ENCODE measurements at places on chromosomes 2 and 18.

GRCh38 chr2:119234021-119235019 is 10.7 kb downstream of the STEAP3 start:
- DNase-seq: no peak

GRCh38 chr2:33526132-33526531 is 49.7 kb downstream of the RASGRP3 start:
- DNase-seq: no peak

DNA sequence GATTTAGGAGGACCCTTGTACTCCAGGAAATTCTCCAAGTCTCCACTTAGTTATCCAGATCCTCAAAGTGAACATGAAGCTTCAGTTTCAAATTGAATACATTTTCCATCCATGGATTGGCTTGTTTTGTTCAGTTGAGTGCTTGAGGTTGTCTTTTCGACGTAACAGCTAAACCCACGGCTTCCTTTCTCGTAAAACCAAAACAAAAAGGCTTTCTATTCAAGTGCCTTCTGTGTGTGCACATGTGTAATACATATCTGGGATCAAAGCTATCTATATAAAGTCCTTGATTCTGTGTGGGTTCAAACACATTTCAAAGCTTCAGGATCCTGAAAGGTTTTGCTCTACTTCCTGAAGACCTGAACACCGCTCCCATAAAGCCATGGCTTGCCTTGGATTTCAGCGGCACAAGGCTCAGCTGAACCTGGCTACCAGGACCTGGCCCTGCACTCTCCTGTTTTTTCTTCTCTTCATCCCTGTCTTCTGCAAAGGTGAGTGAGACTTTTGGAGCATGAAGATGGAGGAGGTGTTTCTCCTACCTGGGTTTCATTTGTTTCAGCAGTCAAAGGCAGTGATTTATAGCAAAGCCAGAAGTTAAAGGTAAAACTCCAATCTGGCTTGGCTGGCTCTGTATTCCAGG is at the start of gene CTLA4:
TSS of gene CTLA4 (plus strand) at position 211 of the 640 bp plus-strand sequence. CDS start at position 383, 172 bp downstream.
- peak; percentile 28 for DNase-seq

DNA sequence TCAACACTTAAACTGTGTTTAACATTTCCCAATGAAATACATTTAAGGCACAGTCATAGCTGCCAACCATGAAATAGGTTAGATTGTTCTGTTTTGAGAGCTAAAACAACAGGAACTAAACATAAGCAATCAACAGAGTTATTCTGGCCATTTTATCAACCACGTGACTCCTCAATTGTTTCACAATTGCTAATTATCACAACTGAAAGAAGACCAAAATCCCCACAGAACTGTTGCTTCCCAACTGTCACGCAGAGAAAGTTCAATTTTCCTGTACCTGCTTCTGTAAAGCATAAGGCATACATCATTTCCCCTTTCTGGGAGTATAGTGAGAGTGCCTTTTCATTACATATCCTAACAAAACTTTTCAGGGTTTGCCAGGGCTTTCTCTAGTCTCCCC is 248.6 kb downstream of the EPHA4 start:
- no peak for DNase-seq

- DNase-seq: no peak
Measured at GRCh38 chr2:208645226-208645625, 238.6 kb downstream of the PTH2R start.

DNA sequence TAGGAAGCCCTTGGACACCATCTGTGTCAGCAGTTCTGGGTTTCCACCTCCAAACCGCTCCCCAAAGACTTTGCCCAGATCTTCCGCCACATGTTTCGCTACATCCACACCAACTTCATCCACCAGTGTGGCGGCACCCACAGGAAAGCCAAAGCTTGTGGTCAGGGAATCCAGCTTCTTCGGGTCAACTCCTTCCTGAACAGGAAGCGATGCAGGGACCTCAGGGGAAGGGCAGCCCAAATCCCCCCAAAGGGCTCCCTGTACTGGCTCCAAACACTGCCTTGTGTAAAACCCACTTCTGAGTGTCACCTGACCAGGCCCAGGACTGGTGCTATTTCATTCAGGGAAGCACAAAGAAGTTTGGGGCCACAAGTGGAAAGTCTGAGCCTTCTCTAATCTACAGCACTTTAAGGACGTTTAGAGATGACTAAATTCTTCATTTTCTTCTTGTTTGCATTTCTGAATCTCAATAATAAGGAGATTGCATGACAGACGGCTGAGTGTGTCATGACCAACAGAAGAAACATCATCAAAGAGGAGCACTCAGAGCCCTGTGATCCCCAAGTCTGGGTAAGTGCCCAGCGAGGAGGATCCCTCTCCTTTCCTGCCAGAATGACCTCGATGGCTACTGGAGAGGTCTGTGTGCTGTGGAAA is 20.8 kb downstream of the GAREM2 start:
- DNase-seq: no peak

GRCh38 chr2:85248773-85249509 is 78.8 kb downstream of the TGOLN2 start:
- no peak for DNase-seq

GRCh38 chr2:106282462-106283170 is 88.5 kb upstream of the UXS1 start:
- no peak for DNase-seq

DNA sequence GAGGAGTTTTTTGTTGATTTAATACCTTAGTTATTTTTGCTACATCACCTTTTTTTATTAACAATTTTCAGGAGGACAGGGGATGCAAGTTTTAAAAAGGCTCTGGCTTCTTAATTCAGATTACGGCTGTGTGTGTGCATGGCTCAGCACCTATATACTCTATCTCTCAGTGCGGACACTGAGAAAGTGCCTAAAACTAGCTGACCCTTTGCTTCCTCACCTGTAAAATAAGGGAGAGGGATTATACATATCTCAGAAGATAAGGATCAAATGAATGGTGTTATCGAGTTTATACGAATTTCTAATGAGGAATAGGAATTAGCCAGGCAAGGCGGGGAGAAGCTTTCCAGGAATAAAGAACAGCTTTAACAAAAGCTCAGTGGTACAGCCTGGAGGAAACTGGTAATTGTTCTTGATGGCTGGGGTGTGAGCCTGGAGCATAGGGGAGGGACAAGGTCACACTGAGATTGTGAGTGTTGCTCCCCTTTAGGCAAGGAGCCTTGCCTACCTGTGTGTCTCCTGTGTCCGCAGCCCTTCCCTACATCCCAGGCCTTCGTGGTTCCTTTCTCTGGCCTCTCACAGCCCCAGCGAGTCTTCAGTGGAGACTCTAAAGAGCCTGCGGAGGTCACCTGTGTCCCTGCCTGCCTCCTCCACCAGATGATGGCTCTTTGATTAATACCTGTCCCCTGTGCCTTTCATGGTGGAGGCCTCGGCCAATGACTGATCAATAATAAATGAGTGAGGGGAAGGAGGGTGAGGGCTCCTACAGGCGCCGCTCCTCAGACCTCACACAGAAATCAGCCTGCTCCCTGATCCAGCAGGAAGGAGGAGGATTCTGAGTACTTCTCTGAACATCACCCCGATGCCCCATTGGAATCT is 92.7 kb downstream of the DDX1 start:
- no peak for DNase-seq

DNA sequence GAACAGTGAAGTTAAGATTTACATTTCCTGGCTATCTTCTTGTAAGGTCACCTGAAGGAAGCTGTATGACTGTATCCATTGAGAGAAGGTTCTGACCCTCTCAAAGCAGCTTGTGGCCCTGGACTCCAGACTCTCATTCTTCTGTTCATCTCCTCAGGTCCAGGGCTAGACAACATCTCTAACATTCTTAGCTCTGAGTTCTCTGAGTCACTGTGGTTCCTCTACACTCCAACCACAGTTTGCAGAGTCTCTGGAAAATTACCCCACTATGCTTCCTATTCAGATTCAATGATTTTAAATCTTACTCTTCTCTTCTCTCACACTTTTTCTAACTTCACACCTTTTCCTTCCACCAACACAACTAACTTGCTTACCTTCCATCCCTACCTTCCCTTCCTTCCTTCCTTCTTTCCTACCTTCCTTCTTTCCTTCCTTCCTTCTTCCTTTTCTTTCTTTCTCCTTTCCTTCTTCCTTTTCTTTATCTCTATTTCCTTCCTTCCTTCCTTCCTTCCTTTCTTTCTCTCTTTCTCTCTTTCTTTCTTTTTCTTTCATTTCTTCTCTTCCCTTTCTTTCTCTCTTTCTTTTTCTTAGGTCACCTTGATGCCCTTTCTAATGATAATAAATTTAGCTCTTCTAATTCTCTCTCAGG is 824.3 kb upstream of the ZEB2 start:
- DNase-seq: no peak

- no peak for DNase-seq
Measured at GRCh38 chr2:223856584-223856983, 19.2 kb upstream of the AP1S3 start.

DNA sequence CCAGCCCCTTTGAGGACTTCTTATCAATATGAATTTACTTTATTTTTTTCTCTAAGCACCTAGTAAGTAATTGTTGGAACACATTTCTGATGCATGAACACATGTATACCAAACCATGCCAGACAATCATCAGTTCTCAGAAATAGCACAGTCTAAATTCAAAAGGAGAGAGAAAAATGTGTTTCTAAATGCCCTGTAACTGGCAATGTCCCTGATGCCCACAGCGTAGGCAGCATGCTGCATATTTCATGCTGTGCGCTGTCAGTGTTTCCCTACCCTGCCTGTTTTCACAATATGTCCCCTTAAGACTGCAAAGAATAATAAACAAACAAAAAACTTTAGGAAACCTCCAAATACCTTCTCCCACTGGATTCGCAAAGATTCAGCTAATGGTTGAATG is 881.0 kb upstream of the CHAC2 start:
- no peak for DNase-seq

DNA sequence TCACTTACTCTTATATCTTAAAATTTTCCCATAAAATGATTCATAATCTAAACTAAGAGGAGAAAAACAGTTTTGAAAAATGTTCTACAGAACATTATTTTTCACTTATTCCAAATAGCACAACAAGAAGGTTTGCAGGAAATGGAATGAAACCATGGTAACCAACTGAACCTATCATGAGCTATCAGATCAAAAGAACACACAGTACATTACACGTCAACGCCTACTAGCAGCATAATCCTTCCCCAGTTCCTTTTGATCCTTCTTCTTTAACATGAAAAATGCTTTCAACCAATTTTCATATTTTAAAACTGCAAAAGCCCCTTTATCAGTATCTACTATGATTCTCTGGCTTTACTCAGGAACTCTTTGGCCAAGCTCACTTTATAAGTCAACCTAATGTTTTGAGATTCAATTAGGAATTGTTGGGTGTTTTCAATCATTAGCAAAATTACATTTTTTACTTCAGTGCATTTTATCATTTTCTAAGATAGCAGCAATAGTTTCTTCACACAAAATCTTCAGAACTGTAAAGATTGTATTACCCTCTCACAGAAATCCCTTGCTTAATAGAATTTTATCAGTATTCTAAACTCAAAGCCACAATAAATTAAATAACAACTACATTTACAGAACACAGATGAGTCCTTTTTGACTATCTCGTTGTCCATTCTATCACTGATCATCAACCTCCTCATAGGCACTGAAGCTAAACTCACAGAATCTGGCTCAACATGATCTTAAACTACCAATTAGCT is 102.5 kb downstream of the CHN1 start:
- DNase-seq: no peak

GRCh38 chr2:37180006-37180639 is 8.3 kb downstream of the SULT6B1 start:
- DNase-seq: no peak

- no peak for DNase-seq
Measured at GRCh38 chr18:76679259-76679658, 143.1 kb upstream of the ZNF236 start.

- DNase-seq: no peak
Measured at GRCh38 chr2:144541396-144541795, 21.5 kb upstream of the ZEB2 start.

DNA sequence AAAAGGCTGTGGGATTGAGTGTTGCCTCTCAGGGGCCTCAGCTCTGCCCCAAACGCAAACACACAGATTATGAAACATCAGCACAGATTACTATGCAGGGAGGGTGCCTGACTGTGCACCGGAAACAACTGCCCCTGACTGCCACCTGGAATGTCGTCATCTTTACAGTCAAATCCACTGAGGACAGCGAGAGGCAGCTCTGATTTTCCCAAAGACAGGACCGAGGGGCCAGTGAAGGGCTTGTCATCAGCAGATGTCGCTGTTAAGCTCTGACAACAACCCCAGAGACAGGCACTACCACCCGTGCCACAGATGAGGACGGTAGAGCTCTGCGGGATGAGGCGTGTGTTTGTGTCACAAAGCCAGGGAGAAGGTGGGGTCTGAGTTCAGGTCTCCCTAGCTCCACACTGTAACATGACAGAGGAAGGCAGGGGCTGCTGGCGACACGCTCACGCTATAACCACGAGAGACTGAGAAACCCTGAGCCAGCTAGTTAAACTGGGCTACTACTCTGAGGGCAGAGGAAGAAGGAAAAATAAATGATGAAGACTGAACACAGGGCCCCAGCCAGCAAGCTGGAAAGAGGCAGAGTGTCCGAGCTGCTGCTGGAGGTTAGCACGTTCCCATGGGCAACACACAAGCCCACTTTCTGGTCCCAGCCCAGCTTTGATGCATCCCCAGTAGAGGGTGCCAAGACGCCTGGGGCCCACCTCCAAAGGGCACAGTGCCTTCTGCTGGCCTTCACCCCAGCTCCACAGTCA is 47.0 kb downstream of the PARD6G start:
- no peak for DNase-seq

DNA sequence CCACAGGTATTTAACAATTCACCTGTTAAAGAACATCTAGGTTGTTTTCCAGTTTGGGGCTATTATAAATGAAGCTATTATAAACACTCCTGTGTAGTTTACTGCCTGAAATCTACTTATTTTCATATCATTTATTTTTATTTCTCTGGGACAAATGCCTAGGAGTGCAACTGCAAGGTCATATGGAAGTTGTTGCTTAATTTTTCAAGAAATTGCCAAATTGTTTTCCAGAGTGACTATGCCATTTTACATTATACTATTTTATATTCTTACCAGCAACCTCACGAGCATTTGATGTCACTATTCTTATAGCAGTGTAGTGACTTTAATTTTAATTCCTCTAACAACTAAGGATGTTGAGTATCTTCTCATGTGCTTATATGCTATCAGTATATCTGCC is 298.4 kb downstream of the EXOC6B start:
- no peak for DNase-seq

GRCh38 chr2:85326406-85327159 is 1.2 kb downstream of the TGOLN2 start:
- DNase-seq: peak; percentile 49

GRCh38 chr2:235446082-235446481 is 47.8 kb upstream of the AGAP1 start:
- no peak for DNase-seq

- DNase-seq: peak; percentile 65
Measured at GRCh38 chr18:48975817-48976649, 25.3 kb upstream of the SMAD7 start.

DNA sequence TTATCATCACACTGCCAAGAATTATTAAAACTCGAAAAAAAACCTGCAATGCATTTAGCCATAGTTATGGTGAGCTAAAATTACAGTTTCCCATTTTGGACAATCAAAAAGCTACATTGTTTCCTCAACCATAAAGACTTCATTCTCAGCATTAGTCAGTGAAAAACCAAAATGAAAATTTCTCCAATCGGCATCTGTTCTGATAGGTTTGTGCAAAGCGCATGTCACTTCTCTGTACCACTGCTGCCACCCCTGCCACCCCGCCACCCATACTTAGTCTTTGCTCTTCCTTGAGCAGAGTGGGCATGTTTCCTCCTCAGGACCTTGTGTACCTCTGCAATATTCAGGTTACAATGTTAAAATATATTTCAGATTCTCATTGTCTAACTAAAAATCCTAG is 7.1 kb upstream of the ZBTB14 start:
- DNase-seq: no peak

Measured in activated naive CD4-positive, alpha-beta T cell treated with Interleukin-2 at 50 U/mL for 16 hours (primary cell).